ENCODE measurements at places on chromosomes 6 and 20. TPM values are rescaled to one million over a fixed set of nuclear protein-coding genes. Genes with fewer than 3 reads are reported as not detected.

VAPB gene
- total RNA-seq = 16.0 TPM

ENPP4 gene
- total RNA-seq = 7.3 TPM

HLA-DQB2 gene
- not detected for total RNA-seq

ZNF165 gene
- total RNA-seq = 0.84 TPM

- DNase-seq = no peak
These were observed 35.1 kb downstream of the TPD52L1 start for GRCh38 chr6:125188594-125189203.

- no peak for DNase-seq
These were observed 30.3 kb upstream of the SHLD1 start for GRCh38 chr20:5719861-5720403.

- no peak for DNase-seq
These were observed 638 bp upstream of the MYL9 start for GRCh38 chr20:36540551-36541211.

GRCh38 chr6:15443119-15443830 is 197.4 kb downstream of the JARID2 start:
- DNase-seq = no peak

DNA sequence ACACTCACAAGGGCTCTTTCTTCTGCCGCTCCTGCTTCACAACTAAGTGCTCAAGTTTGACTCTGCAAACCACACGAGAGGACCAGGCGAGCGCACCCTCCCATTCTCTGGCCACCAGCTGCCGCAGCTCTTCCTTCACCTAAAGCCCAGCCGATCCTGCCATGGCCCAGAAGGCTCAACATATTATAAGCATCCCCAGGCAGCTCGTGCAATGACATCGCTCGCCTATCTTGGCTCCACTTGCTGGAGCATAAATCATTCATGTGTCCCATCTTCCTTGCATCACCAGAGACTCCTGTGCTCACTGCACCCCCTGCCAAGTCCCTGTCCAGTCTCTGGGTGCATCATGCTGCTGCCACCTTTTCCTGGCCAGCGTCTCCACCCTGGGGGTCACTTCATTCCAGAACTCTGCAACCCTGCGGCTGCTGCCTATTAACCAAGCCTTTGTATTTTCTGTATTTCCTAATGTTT is 59.0 kb downstream of the PSMG4 start:
- DNase-seq = no peak

GRCh38 chr20:39152126-39152525 is 190.0 kb downstream of the DHX35 start:
- DNase-seq = no peak

GRCh38 chr6:11702500-11703130 is 76.0 kb downstream of the ADTRP start:
- DNase-seq = no peak

GRCh38 chr6:83466328-83466727 is 35.5 kb upstream of the ME1 start:
- no peak for DNase-seq

DNA sequence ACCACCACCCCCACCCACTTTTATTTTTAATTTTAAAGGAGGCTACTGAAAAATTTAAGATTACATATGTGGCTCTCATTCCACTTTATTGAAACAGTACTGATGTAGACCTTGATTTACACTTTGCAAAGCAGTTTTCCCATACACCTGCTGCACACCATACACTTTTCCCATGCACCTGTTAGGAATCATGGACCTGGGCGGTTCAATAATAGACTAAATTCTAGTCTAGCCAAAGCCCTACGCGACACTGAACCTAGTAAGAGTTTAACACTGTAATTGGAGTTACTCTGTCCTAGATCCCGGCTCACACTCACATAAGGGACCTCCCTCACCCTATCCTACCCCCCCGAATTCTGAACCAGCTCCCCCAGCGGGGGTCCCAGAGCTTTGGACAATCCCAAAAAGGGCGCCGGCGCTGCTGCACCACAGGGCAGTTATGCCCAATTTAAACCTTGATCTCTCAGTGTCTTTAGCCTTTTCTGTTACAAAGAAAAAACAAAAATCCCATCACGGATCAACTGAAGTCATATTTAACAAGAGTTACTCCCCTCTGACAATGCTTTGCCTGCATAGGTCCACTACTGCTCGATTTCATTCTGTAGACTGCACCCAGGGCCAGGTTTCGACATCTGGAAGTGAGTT is 2.4 kb upstream of the GCLC start:
- DNase-seq = no peak

GRCh38 chr6:106529438-106529837 is 99.9 kb downstream of the RTN4IP1 start:
- no peak for DNase-seq

GRCh38 chr6:33613795-33614168 is 7.3 kb upstream of the ITPR3 start:
- no peak for DNase-seq

GRCh38 chr6:157471077-157471686 is 90.2 kb downstream of the ZDHHC14 start:
- no peak for DNase-seq

- DNase-seq = no peak
These were observed 269.1 kb downstream of the PHF3 start for GRCh38 chr6:63904650-63905248.

- no peak for DNase-seq
These were observed 147.5 kb upstream of the SYNDIG1 start for GRCh38 chr20:24321973-24322372.

DNA sequence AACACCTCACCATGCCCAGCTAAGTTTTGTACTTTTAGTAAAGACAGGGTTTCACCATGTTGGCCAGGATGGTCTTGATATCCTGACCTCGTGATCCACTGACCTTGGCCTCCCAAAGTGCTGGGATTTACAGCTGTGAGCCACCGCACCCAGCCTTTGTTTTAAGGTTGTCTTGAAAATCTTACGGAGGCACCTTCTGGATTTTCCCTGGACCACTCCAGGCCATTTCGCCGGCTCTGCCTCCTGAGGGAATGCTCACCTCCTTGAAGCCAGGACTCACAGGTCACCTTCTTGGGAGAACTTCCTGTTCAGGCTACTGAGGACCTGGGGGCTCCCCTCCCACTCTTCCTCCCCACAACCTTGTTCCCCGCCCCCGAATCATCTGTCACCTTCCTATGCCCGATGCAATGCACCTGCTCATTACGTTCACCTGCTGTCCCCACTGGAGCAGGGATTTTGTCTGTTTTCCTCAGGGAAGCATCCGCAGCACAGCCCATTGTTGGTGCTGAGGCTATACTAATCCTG is 19.4 kb upstream of the RAET1L start:
- no peak for DNase-seq

DNA sequence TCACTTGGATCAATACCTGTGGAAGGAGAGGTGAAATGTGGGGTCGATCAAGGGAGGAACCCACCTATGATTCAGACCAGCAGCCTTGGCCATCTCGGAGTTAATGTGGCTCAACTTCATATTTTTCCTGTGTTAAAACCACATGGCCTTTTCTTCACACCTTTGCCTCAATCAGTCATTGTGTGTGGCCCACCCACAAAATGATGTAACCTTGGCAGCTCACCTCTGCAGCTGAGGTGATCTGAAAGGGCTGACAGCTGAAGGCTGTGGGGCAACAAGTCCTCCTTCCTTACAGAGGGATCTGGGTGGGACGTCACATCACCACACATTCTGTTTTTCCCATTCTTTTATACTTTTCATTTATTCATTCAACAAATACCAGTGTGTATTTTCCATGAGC is 357.1 kb upstream of the HSF2 start:
- DNase-seq = no peak

DNA sequence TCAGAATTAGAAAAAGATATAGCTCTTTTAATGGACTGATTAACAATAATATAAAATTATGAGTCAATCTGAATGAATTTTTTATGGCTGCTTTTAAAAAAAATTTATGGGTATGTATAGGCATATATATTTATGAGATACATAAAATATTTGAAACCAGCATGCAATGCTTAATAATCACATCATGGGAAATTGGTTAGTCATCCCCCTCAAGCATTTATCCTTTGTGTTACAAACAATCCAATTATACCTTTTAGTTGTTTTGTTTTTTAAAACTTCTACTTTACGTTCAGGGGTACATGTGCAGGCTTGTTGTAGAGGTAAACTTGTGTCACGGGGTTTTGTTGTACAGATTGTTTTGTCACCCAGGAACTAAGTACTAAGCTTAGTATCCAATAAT is 63.4 kb upstream of the HMGCLL1 start:
- no peak for DNase-seq

DNA sequence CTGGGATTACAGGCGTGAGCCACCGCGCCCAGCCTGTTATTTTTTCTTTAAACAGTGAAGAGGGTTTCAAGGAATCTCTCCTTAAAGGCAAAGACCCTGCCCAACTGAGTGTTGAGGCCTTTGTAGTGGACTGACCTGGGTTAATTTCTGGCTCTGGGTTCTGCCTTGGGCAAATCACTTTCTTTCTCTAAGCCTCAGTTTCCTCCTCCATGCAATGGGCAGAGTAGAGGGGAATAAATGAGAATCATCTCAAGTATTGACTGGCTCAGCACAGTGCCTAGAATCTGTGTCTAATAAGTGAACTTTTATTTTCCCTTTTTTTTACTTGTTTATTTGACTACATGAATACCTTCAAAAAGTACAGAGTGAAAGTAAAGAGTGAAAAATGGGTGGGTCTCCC is 31.0 kb upstream of the SLC9A8 start:
- no peak for DNase-seq
